ENCODE measurements at places on chromosomes 3 and 15.
A peak's percentile ranks its signal among the peaks of the same experiment; 100 is the strongest.

GRCh38 chr3:177213801-177214535 lies 16.7 kb upstream of the TBL1XR1 start:
- DNase-seq, result no peak

GRCh38 chr3:146705225-146705624 lies 100.1 kb upstream of the PLSCR5 start:
- peak; percentile 30 for DNase-seq

- DNase-seq, result no peak
These were observed 131.2 kb upstream of the SMAD3 start for GRCh38 chr15:66933932-66934867.

- no peak for DNase-seq
These were observed 146.6 kb downstream of the FEZF2 start for GRCh38 chr3:62226601-62227339.

DNA sequence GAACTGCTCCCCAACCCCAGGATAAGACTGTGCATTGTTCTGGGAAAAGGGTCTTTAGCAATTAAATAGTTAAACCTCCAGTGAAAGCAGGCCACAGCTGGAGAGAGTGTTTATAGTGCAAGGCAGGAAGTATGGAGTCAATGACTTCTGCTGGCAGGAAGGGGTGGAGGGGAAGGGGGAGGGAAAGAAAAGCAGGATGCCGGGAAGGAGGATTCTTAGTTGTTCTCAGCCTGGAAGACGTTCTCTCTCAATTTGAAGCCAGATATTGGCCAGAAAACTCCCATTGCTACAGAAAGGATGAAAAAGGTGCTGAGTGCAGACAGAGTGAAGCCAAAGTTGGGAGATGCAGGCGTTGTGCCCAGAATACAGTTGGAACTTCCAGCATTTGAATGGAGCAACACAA lies 35.7 kb upstream of the ACTL6A start:
- DNase-seq, result no peak

GRCh38 chr3:152388631-152389030 lies 119.9 kb downstream of the MBNL1 start:
- DNase-seq, result no peak

- DNase-seq, result no peak
These were observed 361 bp downstream of the SEMA3F start for GRCh38 chr3:50155491-50155878.
